Glomerular endothelial cell (primary cell): ENCODE measurements at places on chromosomes 6 and 20. TPM values are rescaled to one million over a fixed set of nuclear protein-coding genes. Genes with fewer than 3 reads are reported as not detected.

DNA sequence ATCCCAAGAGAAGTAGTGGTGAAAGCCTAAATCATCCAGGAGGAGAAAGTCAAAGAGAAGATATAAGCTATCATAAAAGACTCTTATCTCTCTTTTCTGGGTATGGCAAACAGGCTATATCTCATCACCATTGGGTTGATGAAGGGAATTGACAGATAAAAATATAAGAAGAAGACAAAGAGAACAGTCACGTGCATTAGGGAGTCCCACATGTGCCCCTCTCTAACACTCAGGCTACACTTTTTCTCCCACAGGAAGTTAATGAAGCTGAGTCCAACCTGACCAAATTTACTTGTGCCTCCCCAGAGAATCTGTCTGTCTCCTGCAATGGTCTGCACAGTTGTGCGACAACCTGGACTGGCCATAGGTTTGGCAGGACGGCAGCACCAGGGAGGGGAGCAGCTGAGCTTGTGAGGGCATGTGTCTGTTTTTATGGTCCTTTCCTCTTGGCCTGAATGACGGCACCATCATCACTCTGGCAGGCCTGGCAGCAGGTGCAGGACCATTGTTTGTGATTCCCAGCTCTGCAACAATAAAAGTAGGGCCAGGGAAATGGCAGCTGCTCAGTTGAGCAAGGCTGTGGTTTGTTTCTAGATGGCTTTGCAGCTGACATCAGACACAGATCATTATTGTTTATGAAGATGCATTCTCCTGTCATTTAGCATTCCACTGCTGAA is 144.5 kb upstream of the MCHR2 start:
- DNase-seq: no peak

- DNase-seq: no peak
These were observed 14.9 kb downstream of the FGD2 start for GRCh38 chr6:37020381-37020780.

DNA sequence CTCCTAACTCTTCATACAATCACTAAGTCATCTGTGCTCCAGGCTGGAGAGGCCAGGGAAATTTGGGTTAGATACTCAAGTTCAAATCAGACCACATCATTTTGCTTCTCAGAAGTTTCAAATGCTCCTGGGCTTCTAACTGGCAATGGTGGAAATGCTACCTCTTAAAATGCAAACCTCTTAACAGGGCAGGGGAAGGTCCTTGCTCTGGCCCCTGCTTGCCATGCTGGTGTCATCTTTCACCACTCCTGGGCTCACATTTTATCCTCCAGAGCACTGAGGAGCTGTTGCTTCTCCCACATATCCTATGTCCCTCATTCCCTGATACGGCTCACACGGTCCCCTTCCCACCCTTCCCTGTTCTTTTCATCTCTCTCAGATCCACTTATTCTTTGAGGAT is 41.8 kb upstream of the NT5E start:
- no peak for DNase-seq

GRCh38 chr6:139584599-139584998 is 210.2 kb upstream of the CITED2 start:
- no peak for DNase-seq

The ETV7 gene
- total RNA-seq: 2.5 and 2.7 TPM in 2 replicates

DNA sequence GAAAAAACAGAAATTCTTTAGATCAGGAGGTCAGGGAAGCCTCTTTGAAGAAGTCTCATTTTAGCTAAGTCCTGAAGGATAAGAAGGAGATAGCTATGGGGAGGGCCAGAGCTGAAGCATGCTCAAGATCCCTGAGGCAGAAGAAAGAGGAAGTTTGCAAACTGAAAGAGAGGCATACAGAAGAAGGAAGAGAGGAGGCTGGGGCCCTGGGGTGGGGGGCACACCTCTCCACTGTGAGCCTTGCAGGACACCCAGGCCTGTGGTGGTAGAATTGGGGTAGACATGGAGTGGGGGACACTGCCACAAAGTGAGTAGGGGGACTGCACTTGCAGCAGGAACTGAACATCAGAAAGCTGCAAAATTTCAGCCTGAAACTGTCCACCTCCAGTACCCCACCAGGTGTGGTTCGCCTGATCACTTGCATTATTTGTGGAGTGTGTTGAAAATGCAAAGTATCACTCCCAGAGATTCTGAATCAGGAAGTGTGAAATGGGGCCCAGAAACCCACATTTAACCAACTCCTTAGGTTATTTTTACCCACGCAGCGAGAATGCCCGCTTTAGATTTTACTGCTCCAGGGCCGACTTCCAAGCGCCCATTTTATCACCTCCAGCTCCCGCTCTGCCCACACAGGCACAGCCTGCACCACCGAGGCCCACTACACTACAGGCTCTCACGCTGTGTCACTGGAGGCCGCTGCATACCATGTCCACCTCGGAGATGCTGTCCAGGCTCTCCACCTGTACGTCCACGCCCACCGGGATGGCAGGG is 44.0 kb downstream of the GABRR2 start:
- no peak for DNase-seq

- DNase-seq: no peak
These were observed 235.8 kb downstream of the NFATC2 start for GRCh38 chr20:51306521-51307358.

DNA sequence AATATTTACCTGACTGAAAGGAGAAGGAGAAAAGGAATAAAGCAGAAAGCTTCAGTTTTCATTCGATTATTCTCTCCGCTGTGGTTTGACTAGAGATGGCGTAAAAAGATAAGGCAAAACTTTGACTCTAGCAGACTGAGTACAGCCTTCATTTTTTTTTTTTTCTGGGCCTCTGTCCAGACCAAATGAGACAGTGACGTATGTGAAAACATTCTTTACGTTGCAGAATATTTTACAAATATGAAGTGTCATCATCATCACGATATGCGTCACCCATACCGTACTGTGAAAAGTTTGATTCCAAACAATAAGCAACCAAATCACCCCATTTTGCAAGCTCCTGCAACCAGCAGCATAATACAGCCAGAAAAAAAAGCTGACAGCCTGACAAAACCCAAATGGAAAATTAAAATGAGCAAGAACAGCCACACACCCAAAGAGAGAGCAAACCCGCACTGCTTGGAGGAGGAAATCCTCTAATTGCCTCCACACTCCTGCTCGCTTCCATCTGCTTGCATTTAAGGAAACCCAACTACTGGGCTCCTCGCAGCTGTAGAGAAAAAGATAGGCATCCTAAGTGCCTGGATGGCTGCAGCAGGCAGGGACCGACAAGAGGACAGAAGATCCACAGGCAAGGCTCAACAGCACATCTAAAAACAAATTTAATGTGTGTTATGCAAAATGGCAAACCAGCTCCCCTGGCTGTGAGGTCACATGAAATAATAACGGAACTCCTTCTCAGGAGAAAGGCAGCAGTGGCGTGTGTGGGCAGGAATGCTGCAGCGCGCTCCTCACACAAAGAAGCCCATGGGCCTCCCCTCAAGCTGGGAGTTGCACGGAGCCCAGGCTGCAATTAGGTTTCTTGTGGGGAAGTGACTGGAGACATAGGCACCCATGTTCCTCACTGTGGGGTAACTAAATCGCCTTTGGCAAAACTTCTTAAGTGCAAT is 113.1 kb downstream of the FYN start:
- DNase-seq: no peak
